ENCODE measurements at places on chromosomes 2 and 18.
A peak's percentile ranks its signal among the peaks of the same experiment; 100 is the strongest.

DNA sequence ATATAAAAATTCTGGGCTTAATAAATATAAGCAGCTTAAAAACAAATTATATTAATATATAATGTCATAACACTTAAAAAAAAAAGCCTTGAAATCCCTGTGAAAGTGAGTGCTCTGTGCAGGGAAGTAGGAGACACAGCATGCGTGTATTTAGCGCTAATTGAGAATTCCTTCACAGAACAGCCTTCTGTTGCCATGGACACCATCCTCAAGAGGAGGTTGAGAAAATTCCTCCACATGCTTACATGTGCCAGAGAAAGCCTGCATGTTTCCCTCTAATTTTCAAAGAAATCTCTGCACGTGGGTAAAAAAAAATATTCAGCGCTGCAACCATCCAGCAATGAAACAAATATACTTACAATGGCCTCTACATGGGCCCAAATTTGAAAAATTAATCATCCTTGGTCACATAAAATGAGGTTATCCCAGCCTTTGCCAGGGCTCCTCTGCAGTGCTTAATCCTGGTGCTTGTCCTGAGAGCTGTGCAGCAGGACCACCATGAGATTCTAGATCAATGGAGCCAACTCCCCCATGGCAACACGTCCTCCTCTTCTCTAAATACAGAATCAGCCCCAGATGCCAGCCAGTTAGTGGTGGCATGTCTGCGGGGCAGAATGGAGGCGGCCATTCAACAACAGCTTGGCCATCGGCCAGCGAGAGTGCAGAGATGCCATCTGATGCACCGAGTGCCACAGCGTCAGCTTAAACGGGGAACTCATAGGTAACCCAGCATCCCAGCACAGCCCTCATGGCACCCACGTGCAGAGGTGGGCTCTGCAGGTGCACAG is 228.0 kb downstream of the MYT1L start:
- DNase-seq: no peak

DNA sequence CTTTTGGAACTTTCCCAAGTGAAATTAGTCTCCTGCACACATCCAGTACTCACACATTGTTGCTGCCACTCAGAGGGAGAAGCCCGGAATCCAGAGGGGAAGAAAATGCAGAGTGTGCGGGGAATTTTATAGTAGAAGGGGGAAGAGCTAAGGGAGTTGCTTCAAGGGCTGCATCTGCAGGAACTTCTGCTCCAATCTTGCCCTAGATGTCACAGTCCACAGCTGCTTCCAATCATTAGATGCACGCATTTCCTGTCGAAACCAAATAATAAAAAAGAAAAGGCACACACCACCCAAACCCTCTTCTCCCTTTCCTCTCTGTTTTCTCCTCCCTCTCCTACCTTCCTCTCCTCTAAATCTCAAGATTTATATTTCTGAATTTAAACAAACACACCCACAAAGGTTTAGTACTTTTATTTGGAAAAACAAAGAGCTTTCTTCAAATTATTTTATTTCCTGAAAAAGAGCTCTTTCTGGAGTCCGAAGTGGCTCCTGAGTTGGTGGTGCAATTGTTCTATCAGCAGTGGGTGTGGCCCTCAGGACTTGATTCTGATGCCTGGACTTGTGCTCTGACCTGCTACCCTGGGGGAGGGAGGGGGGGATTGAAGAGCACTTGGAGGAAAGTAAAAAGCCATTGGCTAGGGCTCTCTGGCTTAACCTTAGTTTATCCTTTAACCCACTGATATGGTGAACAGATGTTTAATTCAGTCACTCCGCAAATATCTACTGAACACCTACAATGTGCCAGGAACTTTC is 72.0 kb downstream of the KCNE4 start:
- no peak for DNase-seq

DNA sequence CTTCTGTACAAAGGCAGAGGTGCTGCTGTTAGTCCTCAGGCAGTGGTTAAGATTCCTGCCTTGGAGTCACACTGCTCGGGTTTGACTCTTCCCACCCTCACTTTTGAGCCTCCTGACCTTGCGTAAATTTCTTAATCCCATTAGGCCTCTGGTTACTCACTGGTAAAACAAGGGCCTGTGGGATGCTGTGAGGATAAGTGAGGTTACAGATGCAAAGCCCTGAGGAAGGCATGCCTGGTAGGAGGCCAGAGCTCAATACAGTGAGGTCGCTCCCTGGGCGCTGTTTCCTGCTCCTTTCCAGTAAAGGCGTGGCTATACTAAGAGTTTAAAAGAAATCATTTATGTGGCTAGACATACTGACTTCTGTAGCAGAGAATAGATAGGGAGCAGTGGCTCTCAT is 127.5 kb upstream of the TMEM200C start:
- DNase-seq: no peak

DNA sequence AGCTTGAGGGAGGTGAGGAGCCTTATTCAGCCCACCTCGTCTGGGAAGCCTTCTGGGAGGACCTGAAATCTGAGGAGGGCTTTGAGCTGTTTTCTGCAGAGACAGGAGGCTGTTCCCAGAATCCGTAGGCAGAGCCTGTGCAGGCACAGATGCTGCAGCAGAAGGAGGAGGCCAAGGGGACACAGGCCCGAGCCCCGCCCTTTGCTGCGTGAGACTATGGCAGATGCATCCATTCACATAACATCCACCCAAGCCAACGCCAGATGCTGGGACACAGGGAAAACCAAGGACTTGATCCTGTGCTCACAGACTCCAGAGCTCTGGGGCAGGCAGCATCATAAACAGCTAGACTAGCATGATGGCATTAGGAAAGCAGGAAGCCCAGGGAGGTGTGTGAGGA is 98.2 kb downstream of the KCNF1 start:
- DNase-seq: no peak

DNA sequence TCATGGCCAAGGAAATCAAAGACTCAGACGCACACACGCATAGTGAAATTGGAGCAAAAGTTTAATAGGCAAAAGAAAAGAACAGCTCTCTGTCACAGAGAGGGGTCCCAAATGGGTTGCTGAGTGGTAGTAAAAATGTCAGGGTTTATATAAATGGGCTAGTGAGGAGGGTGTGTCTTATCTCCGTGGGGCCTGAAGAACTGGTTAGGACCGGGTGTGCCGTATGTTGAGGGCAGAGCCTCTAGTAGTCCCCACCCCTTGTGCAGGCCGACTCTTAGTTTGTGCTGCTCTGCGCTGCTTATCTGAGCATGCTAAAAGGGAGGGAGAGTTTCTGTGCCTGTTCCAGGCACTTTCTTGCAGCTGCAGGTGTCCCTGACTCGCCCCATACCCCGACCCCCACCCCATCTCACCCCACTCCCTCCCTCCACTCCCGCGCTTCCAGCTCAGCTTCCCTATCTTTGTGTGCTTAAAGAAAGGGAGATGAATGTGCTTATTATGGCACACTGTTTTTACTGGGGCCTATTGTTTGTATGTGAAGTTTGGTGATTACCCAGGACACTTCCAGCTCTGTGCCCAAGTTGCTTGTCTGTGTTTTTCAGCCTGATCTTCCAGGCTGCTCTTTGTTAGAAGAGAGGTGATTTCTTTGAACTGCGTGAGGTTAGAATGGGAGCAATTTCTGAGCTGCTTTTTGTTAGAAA is 167.4 kb downstream of the SPAG16 start:
- no peak for DNase-seq

DNA sequence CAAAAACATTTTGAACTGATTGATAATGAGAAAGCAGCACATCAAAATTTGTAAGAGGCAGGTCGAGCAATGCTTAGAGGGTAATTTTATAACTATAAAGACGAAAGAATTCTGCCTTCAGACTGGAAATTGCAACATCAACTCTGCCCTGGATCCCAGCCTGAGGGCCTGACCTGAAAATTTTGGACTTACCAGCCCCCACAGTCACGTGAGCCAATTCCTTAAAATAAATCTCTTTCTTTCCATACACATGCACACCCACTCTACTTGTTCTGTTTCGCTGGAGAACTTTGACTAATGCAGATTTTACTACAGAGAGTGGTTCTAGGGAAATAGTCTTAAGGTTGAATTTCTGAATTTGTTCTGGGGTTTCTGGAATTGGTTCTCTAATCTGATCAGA is 14.6 kb upstream of the ACOXL start:
- no peak for DNase-seq

GRCh38 chr2:218229239-218229638 is 12.2 kb downstream of the ARPC2 start:
- DNase-seq: peak; percentile 80

DNA sequence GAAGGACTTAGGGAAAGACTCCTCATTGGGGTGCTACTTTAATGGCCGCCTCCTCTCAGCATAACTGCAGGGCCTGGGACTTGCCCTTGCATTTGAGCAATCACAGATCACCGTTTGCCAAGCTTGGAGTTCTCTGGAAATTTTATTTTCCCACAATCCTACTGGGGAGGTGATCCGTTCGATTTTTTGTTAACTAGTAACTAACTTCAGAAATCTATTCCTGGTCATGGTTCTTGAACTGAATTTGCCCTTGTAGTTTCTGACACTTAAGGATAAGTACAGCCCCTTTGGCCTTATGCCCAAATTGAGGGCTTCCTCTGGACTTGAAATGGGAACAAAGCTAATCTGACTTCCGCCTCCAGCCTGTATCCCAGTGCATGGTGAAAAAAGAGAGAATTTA is 60.5 kb upstream of the ST3GAL5 start:
- no peak for DNase-seq

GRCh38 chr2:9771481-9772017 is 71.7 kb upstream of the TAF1B start:
- no peak for DNase-seq

GRCh38 chr2:43075054-43075593 is 151.3 kb downstream of the ZFP36L2 start:
- no peak for DNase-seq

- DNase-seq: no peak
Observed at GRCh38 chr2:186612555-186613440, 22.9 kb downstream of the ITGAV start.

DNA sequence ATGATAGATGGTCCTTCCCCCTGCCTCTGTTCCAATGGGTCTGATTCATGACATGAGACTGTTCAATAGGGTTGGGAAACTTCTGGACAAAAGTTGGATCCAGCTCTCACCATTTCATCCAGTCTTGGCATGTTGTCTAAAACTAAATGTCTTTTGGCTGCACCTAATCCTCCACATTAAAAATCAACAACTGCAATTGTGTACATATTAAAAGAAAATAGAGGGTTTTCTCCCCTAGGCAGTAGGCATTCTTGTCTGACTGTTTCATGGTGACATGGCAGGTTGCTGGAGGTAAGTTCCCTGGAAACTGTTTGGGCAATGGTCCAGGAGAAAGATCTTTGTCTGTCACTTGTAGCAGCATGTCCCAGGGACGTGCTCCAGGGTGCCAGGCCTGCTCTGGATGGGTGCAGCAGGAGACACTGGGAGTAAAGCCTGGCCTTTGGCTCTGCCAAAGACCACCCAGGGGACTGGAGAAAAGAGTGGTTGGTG is 135.8 kb downstream of the TCF4 start:
- no peak for DNase-seq
